ENCODE measurements at places on chromosomes 16 and 17.

- DNase-seq, result no peak
These were observed 110.9 kb upstream of the NUDT7 start for GRCh38 chr16:77611386-77611785.

DNA sequence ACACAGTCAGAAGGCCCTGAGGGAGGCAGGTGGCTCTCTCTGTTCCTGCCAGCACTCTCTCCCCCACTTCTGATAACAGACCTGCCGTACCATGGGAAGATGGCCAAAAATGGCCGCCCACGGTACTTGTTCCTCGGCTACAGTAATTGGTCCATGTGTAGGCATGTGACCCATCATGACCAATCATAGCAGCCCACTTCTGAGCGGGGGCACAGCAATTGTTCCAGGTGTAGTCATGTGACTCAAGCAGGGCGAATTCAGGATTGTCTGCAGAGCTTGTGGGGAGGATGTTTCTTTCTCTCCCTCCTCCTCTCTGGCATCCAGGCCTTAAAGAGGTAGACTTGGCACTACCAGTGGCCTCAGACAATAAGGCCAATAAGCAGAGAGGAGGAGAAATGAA, 250.4 kb downstream of the MRTFB start:
- no peak for DNase-seq

DNA sequence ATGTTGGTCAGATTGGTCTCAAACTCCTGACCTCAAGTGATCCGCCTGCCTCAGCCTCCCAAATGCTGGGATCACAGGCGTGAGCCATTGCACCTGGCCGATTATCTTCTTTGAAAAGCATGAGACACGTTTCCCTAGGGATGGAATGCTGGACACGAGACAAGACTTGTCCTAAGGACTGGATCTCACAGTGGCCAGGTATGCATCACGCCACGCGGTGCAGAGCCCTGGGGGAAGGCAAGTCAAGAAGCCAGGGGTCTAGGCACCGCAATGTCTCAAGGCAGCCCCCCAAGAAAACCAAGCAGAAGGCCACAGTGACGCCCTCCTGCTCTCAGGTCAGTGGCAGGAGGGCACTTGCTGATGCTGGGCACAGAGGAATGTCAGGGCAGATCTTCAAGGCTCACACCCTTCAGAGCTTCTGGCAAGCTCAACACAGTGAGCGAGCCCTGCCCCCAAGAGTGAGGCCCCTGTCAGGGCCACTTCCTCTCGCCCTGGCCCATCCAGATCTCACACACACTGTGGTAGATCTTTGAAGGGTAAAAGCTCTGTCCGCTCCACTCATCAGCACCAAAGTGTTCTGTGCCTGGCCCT, 134.7 kb downstream of the ZNF778 start:
- DNase-seq, result no peak

DNA sequence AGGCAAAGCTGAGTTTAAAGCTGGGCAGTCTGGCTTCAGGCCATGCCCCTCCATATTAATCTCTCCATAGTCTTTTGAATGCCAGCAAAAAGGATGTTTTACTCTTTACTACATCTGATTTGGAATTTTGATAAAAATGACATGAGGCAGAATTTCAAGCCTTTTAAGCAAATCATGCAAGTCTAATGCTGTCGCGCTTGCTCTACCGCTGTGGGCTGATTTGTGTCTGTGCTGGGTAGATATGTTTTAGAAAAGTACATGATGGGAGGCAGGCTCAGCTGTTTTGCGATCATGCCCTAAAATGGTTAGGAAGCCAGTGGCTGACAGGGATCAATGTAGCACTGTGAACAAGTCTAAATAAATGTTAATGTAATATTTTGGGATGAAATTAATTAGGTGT, 311.9 kb downstream of the CA10 start:
- no peak for DNase-seq

DNA sequence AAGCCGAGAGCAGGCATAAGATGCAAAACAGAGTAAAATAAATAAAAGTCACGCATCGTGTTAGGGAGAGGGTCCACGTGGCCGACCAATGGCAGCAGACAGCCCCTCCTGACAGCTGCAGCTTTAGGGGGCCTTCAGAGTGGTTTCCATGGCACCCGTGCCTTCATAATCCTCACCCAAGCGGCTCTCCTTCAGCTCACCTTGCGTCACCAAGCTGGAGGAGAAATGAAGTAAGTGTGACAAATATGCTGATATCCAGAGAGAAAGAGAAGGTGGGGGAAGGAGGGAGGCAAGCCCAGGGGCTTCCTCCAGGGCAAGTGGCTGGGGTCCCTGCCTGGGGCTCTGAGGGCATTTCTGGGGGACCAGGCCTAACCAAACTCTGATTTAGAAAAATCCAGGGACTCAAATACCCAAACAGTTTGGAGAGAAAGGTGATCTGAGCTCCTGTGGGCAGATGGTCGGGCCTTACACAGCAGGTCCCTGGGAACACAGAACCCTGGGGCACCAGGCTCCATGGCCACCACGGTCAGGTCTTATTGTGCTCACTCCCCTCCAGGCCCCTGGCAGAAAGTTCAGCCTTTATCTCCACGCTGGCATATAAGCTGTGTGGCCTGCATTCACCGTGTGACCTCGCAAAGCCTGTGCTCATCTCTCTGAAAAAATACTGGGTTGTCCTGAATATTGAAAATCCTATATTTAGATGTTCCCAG, 80.7 kb upstream of the TNRC6C start:
- no peak for DNase-seq

GRCh38 chr16:56673921-56674320, 4.3 kb downstream of the MT1H start:
- no peak for DNase-seq

DNA sequence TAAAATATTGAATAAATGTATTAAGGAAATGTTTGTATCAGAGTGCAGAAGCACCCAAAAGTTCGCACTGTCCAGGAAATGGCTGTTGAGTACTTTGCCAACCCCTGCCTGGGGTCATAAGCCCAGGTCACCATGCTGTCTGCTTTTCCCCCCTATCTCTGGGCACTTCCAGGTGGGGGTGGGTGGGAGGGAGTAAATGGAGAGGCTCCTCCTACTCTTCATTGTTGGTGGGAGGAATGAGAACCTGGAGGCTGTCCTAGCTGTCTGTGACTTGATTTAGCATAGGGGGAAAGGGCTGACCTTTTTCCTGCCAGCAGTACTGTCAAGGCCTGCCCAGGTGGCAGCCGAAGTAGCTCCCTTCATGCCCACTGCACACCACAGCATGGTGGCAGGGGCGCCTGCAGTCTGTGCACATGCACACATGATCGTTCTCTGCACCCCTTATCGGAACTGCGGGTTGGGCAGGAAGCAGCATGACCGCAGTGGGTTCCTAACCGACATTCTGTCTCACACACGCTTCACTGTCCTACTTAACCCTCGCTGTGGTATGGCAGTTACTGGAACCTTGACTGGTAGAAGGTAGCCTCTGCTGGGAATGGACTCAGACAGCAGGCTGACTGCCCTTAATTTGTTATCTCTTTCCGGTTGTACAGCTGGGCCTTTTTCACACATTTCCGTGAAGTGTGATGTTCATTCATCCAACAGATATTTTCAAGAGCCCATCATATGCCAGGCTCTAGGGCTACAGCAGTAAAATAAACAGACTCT, 41.5 kb downstream of the LDHD start:
- DNase-seq, result peak; percentile 81

DNA sequence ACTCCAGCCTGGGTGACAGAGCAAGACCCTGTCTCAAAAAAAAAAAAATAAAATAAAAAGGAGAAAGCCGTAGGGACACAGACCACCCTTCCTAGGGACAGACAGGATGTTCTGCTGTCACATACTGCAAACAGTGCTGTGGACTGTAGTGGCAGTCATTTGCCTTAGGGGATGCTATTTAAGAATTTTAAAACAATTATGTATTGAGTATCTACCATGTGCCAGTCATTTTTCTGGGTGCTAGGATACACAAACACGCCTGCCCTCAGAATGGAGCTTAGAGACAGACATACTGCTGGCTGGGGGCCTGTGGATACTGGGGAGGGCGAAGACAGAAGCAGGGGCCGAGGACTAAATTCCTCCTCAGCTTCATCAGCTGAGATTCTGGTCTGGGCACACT, 45.5 kb downstream of the MRC2 start:
- no peak for DNase-seq

DNA sequence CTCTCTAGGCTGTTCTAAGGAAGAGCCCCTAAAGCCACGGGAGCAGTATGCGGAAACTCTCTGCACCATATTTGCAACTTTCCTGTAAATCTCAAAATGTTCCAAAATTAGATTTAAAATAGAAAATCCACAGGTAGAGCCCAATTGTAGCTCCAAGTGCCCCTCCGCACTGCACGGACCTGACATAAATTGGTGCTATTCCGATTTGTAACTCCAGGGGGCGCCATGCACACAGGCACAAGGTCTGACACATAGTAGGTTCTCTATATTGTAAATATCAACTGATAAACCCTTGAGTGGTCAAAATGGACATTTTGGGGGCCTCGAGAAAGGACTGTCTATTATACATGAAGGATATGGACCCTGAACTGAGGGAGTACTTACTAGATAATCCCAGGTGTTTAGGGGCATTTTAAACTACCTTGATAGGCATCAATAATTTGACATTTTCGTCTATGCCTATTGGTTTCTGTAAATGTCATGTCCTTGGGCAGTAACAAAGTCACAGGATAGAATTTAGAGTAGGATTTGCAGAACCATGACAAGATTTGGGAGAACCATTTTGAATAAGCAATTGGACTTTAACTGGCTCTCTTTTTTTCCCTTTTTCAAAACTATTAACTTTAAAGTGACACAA, 36.6 kb upstream of the TMEM132E start:
- DNase-seq, result peak; percentile 47

GRCh38 chr17:58728798-58729197, 26.9 kb upstream of the PPM1E start:
- no peak for DNase-seq

DNA sequence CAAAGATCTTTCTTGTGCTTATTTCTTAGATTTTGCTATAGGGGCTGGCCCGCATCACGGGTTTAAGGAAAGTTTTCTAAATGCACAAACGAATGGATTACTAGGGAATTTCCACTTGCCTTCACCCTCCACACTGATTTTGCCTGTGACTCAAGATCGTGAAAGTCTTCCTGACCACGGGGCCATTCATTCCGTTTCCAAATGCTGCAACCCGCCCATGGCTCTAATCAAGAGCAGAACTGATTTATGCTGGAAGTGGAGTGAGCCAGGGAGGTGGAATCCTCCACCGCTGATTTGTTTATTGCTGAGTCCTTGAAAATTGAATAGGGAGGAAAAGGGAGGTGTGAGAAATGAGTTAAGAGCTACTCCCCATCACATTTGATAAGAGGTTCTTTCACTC, 52.4 kb downstream of the CA10 start:
- no peak for DNase-seq

- DNase-seq, result no peak
These were observed 35.8 kb downstream of the GDE1 start for GRCh38 chr16:19486051-19486450.

- no peak for DNase-seq
These were observed 87.7 kb downstream of the KCNJ12 start for GRCh38 chr17:21463779-21464407.

DNA sequence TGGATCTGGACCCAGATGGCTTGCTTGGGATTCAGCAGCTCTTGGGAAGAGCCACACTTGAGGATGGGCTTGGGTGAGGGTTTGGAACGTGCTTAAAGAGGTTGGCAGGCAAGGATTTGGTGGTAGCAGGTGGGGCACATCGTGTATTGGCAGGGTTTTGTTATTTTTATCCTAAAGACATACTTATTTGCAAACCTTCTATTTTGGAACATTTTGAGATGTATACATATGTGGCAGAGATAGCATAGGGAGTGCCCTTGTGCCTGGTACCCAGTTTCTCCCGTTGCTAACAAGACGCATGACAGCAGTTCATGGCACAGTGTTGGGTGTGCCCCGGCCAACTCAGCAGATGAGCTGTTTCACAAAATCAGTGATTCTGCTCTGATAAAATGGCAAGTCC, 9.1 kb downstream of the BANP start:
- no peak for DNase-seq

DNA sequence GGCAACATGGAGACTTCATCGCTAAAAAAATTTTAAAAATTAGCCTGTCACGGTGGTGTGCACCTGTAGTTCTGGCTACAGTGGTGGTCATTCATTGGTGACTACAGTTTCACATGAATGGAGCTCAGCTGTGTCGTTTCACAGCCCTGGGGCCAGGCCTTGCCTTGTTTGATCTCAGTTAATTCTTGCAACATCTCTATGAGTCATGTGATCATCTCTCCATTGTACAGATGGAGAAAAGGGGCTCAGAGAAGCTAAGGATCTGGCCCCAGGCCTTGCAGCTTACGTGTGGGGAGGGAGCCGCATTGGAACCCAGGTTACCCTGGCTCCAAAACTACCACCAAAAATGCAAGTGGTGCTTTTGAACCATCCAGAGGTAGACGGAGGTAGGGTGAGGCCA, 49.4 kb downstream of the GDE1 start:
- no peak for DNase-seq

DNA sequence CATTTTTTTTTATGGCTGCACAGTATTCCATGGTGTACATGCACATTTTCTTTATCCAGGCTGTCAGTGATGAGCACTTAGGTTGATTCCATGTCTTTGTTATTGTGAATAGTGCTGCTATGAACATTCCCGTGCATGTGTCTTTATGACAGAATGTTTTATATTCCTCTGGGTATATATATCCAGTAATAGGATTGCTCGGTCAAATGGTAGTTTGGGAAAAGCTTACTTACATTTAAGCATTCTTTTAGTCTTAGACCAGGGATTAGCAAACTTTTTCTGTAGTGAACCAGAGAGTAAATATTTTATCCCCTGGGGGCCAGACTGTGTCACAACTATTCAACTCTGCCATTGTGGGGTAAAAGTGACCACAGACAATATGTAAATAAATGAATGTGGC, 40.2 kb downstream of the MED13 start:
- no peak for DNase-seq

GRCh38 chr16:81620796-81621195, 158.3 kb upstream of the PLCG2 start:
- DNase-seq, result no peak

DNA sequence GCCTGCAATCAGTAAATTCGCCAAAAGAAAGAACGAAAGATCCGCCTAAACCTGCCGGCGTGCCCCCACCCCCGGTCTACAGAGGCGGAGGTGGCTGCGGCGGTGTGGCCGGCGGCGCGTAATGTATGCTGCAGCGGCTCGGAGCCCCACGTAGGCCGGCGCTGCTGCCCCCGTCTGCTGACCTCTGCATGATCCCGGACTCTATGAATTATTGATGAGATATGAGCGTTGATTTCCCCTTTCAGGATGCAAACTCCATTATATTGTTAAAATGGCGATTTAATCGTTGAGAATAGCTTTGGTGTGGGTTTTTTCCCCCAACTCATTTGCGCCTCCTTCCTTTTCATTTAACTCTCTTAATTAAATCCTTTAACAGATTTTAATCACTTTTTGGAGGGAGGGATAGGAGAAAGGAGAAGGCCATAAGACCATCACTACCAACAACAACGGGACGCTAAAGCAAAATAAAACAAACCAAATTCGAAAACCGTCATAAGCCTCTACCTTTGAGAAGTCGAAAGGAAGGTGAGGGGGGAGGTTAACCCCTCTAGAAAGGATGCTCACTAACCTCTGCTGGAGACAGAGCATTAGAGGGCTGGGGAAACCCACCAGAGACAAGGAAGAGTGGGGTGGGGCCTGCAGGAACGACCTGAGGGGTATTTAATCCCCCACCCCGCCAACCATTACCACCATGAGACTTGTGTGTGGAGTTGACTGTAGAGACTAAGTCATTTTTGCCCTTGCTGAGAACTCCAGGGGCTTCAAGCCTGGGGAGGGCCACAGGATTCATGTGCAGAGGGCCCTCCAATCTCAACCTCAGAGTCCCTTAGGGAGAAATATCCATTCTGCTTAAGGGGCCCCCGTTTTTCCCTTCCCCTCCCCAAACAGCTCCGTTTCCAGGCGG, 3.4 kb downstream of the HOXB3 start:
- peak; percentile 51 for DNase-seq

Data from activated T-cell treated with anti-CD3 and anti-CD28 coated beads, Interleukin-2, amount 50 U/mL, for 24 hours (primary cell).